Thyroid gland (tissue), 4 donors: ENCODE measurements at places on chromosomes 4 and X. TPM values are rescaled to one million over a fixed set of nuclear protein-coding genes. Genes with fewer than 3 reads are reported as not detected.
A peak's percentile ranks its signal among the peaks of the same experiment; 100 is the strongest.

GRCh38 chr4:182683661-182684060 lies 233.5 kb downstream of the DCTD start:
- no peak overlapping the region for H3K27ac ChIP-seq
- H3K27me3 ChIP-seq, result no peaks in the 10 kb centered on the region
- H3K36me3 ChIP-seq, result no peaks in the 10 kb centered on the region

The ADAM29 gene
- not detected for total RNA-seq

- peak; percentile 20 for DNase-seq
- no peaks in the 10 kb centered on the region for H3K27me3 ChIP-seq
- H3K4me1 ChIP-seq, result no peaks in the 10 kb centered on the region
- no peaks in the 10 kb centered on the region for H3K36me3 ChIP-seq
- no peak overlapping the region for H3K4me3 ChIP-seq
These were observed 329.3 kb upstream of the RPS6KA3 start for GRCh38 chrX:20595928-20596575.

DNA sequence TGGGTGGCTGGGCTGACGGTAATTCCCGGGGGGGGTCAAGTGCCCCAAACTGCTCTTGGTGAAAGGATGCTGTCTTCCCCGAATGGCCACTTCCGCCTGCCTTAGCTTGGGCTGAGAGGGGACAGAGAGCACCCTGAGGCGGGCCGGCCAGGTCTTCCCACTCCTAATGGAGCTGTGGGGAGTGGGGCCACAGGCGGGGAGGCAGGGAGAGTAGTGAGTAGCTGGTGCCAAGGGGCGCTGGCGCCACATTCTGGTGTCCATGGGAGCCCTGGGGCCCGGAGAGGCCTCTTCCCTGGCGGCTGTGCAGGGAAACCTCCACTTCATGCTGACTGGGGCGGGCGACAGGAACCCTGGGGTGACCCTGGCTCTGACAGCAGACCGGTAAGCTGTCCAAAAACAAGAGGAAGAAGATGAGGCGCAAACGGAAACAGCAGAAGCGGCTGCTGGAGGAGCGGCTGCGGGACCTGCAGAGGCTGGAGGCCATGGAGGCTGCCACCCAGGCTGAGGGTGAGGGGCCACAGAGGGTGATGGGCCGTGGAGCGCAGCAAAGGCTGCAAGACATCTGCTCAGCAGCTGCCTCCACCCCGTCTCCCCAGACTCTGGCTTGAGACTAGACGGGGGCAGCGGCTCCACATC lies 2.7 kb downstream of the SRPK3 start:
- peaks cover 11% of the 10 kb centered on the region for H3K36me3 ChIP-seq
- H3K27me3 ChIP-seq, result no peaks in the 10 kb centered on the region
- no peak overlapping the region for H3K4me3 ChIP-seq
- no peak for DNase-seq
- H3K27ac ChIP-seq, result no peak overlapping the region
- no peaks in the 10 kb centered on the region for H3K4me1 ChIP-seq

DNA sequence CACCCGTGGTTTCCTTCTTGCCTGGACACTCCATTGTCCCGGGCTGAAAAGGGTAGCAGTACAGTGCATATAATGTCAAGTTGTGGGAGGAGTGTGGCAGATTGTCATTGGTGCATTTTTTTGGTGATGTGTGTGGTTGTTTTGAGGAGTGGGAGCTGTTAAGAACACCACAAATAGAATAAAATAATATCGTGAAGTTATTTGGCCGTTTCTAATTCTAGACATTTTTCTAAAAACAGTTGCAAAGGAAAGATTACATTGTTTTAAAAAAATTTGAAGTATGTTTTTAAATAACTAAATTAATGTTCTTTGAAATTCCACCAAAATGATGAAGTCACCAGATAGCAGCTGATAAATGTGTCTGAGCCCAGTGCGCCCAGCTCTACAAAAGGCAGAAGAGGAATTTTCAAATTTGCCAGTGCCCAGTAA lies 1.3 kb downstream of the PKD2 start:
- peak overlapping the region; percentile 67 for H3K4me3 ChIP-seq
- no peak for DNase-seq
- H3K4me1 ChIP-seq, result peaks cover 13% of the 10 kb centered on the region
- H3K27ac ChIP-seq, result no peak overlapping the region
- no peaks in the 10 kb centered on the region for H3K27me3 ChIP-seq

- no peak for DNase-seq
- H3K4me3 ChIP-seq, result no peak overlapping the region
- H3K27ac ChIP-seq, result no peak overlapping the region
- H3K27me3 ChIP-seq, result no peaks in the 10 kb centered on the region
These were observed 108.9 kb downstream of the SYNPO2 start for GRCh38 chr4:118997601-118998000.

GRCh38 chrX:23773601-23774175 lies 9.3 kb upstream of the SAT1 start:
- H3K4me1 ChIP-seq, result no peaks in the 10 kb centered on the region
- no peak for DNase-seq
- no peak overlapping the region for H3K27ac ChIP-seq
- no peaks in the 10 kb centered on the region for H3K36me3 ChIP-seq
- H3K4me3 ChIP-seq, result no peak overlapping the region
- no peaks in the 10 kb centered on the region for H3K27me3 ChIP-seq

DNA sequence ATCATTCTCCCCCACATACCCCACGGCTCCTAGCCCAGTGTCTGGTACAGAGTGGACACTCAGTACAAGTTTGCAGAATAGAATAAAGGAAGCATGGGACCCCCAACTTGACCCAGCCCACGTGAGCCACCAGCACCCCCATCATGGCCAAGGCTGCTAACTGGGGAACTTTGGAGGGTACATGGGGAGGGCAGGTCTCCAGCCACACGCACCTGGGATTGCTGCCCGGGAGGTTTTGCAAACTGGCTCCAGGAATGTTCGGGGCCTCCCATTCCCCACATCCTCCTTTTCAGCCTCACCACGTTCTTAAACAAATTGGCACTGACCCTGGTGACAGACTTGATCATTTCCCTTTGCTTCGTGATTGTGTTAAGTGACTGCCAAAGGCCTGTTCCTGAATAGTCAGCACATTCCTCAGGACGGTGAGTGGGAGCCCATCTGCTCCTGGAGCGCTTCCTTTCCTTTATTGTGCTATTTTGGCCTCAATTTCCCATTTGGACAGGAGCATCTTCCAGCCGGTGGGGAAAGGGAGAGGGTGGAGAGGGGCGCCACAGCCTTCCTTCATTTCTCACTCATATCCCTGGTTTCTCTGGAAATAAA lies 18.7 kb upstream of the XPNPEP2 start:
- H3K4me1 ChIP-seq, result no peaks in the 10 kb centered on the region
- H3K4me3 ChIP-seq, result no peak overlapping the region
- H3K27me3 ChIP-seq, result no peaks in the 10 kb centered on the region
- H3K36me3 ChIP-seq, result no peaks in the 10 kb centered on the region
- DNase-seq, result no peak
- no peak overlapping the region for H3K27ac ChIP-seq

DNA sequence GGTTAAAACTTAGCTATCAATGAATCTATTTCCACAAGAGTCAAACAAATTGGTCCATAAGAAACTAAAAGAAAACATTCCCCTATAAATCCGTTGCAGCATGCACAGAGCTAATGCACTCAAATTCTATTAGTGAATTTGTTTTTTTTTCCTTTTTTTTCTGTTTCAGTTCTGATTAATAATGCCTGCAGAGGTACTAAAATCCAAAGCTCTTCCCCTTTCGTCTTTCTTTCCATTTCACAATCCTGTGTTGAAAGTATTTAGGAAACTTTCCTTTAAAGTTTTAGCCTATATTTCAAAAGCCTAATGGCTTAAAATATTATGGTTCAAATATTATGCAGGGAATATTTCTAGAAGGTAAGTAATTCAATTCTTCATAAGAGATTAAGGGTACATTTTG lies 45.9 kb upstream of the VEGFD start:
- H3K4me1 ChIP-seq, result no peaks in the 10 kb centered on the region
- no peaks in the 10 kb centered on the region for H3K36me3 ChIP-seq
- no peaks in the 10 kb centered on the region for H3K27me3 ChIP-seq
- no peak overlapping the region for H3K27ac ChIP-seq
- DNase-seq, result no peak

- no peak overlapping the region for H3K4me3 ChIP-seq
- DNase-seq, result no peak
- H3K27ac ChIP-seq, result no peak overlapping the region
- no peaks in the 10 kb centered on the region for H3K27me3 ChIP-seq
These were observed 25.2 kb downstream of the ARX start for GRCh38 chrX:24990535-24990934.

GRCh38 chr4:176150356-176150682 lies 45.1 kb downstream of the SPATA4 start:
- no peaks in the 10 kb centered on the region for H3K36me3 ChIP-seq
- no peaks in the 10 kb centered on the region for H3K4me1 ChIP-seq
- no peak for DNase-seq
- no peak overlapping the region for H3K27ac ChIP-seq
- no peaks in the 10 kb centered on the region for H3K27me3 ChIP-seq

The KLB gene
- total RNA-seq, result 0.27 TPM
